ENCODE measurements at places on chromosomes 2 and 18.

DNA sequence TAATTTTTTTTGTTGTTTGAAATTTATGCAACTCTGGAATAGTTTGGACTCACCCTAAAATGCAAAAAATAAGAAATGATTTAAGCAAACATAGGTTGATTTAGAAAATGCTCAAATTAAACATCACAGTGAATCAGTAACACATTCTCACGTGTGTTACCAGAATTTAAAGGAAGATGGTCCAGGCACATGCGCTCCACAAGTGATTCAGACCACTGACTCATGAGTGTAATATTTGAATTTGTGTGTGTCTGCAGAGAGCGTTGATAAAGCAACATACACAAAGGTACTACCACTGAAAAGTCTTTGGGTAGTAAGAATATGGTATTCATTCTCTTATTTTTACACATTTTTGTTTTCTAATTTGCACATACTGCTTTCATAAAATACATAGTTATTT is 7.9 kb downstream of the SS18 start:
- no peak for DNase-seq

DNA sequence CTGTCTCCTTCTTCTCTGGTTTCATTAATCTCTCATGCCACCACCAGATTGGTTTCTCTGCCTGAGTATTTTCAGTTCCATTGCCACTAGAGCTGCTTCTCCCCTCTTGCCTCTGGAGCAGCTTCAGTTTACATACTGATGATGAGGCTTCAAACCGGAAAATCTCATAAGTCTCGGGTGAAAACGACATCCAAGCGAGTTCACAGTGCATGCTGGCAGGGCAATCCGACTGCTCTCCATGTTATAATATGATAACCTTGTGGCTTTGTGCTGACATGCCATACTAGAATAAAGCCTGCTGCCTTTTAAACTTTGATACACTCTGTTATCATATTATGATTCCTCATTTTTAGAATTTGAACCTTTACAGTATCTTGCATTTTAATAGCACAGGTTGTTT is 153.5 kb downstream of the PRPF40A start:
- no peak for DNase-seq

- no peak for DNase-seq
Observed at GRCh38 chr18:36811430-36811829, 17.4 kb downstream of the TPGS2 start.

DNA sequence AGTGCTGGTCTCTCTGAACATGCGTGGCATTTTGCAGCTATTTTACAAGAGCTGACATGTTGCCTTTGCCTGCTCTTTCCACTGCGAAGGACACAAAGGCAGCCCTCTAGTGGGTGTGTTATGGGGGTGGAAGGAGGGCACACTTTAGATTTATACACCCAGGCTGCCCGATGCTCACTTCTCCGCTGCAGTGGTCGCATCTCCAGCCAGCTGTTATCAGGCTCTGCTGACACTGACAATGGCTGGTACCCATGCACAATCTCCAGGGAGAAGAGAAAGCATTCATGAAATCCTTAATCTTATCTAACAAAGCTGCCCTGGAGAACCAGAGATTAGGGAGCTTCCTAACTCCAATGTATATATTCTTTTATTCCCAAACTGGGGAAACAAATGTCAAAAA is 113.5 kb downstream of the EPHA4 start:
- DNase-seq = no peak

- no peak for DNase-seq
Observed at GRCh38 chr2:12334412-12334966, 382.2 kb upstream of the TRIB2 start.
